ENCODE measurements at places on chromosomes 1 and 21.

GRCh38 chr1:117719004-117719403 lies 113.2 kb downstream of the TENT5C start:
- DNase-seq: no peak

- DNase-seq: no peak
Observed at GRCh38 chr1:101158424-101158823, 78.4 kb upstream of the S1PR1 start.

DNA sequence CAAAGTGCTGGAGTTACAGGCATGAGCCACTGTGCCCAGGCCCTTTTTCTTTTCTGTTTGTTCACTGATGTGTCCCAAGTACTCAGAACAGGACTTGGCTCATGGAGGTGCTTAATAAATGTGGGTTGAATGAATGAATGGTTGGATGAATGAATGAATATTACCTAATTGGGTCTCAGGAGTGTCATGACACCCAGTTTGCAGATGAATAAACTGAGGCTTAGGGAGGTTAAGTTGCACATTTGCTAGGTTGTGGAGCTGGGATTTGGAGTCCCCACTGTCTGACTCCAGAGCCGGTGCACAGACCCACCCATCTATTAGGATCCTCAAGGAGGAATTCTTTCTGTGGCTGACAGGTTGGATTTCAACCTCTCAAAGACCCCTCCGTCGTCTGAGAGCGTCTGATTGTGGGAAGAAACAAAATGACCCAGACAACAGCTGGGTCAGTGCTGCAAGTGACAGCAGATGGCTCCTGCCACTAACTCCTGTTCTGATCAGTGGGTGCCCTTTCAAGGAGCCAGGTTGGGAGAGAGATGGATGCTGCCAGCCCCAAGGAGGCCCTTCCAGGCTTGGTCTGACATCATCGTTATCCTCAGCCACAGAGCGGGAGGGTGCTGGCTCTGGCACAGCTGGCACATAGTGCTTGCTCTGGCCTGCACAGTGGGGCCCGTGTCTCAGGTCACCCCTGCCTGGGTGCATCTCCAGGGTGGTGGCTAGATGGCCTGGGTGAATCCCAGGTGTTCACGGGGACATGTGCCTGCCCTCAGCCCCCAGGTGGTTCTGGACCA lies 24.2 kb downstream of the ARHGEF10L start:
- DNase-seq: no peak

DNA sequence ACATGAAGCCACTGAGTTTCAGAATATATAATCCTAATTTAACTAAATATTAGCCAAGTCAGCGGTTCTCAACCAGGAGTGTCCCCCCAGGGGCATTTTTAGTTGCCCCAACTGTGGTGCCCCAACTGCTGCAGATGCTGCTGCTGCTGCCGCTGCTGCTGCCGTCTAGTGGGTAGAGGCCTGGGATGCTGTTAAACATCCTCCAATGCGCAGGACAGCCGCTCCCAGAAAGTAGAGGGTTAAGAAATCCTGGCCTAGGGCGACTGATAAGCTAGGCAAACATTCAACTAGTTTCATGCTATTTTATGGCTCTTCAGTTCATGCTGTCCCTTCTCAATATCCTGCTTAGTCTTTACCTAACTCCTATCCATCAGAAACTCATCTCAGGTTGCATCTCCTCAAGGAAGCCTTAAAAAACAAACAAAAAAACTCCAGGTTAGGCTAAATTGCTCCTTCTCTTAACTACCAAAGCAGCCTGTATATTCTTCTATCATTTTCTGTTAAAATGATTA lies 9.9 kb upstream of the DCAF6 start:
- no peak for DNase-seq

DNA sequence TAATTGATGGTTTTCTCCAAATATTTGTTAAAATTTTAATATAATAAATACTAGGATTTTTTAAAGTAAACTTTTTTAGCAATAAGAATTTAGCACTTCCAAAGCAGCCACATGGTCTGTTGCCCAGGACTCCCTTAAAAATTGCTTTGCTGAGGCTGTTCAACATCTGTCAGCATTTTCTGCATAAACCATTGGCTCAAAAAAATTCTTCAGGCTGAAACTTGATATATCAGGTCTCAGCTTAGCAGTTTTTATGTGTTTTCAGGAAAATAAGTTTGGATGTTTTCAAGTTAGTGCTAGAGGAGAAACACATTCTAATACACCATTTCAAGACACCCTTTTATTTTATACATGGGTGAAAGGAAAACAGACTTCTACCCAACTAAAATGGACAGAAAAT lies 69.1 kb upstream of the C1orf105 start:
- DNase-seq: no peak

DNA sequence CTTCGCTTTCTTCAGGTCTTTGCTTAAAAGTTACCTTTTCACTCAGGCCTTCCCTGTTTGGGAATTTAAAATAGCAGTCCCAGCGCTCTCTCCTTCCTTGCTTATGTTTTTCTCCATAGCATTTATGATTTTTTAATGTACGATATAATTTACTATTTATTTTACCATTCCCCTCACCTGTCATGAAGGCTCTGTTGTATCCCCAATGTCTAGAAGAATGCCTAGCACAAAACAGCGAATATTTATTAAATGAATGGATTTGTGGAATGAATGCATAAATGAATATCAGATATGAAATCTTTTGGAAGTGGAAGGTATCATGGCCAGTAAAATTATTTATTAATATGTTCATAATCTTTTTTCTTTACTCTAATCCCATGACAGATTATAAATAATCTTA lies 402 bp upstream of the OSBPL9 start:
- no peak for DNase-seq

GRCh38 chr1:115295904-115296696 lies 41.9 kb downstream of the NGF start:
- DNase-seq: no peak

GRCh38 chr1:28037946-28038345 lies 50.5 kb downstream of the EYA3 start:
- DNase-seq: no peak

DNA sequence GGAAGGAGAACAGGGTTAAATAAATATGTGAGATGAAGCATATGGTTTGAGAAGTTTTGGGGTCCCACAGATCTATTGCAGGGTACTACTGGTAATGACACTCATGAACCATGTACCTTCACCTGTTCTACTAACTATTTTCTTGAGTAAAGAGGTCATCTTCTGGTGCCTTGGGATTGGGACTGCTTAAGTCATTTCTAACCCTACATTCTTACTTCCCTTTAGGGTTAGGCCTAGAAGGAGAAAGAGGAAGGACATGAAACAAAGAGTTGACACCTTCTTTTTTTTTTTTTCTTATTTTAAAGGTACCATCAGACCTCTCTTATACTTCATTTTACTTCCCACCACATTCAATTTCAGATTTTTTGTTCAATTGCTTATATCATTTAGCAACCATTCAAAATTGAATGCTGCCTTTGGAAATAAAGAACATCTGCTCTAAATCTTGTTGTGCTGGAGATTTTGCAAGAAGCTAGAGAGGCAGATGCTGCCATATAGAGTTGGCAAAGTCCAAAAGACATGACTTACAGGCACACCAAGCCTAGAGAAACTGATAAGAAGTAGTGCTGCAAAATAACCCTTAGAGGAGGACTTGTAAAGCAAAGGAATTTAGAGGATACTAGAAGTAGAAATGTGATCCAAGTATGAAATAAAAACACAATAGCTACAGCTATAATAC lies 374.4 kb upstream of the ST6GALNAC5 start:
- DNase-seq: no peak

DNA sequence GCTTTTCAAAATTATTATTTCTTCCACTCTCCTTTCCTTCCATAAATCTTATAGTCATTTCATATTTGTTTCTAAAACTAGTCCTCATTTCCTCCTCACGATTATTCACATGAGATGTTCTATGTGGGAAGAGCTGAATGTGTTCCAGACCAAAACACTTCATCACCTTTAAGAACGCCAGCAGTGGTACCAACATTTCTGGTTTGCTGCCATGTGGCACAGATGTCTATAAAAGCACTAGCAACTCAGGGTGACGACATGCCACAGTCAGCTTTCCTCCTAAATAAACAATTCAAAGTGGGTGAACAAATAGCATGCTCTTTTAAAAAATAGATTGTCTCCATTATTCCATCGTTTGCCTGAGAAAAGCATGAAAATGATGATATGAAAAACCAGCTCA lies 1217.8 kb upstream of the ADGRL2 start:
- DNase-seq: no peak

- no peak for DNase-seq
Observed at GRCh38 chr1:198174297-198174696, 17.5 kb downstream of the NEK7 start.

DNA sequence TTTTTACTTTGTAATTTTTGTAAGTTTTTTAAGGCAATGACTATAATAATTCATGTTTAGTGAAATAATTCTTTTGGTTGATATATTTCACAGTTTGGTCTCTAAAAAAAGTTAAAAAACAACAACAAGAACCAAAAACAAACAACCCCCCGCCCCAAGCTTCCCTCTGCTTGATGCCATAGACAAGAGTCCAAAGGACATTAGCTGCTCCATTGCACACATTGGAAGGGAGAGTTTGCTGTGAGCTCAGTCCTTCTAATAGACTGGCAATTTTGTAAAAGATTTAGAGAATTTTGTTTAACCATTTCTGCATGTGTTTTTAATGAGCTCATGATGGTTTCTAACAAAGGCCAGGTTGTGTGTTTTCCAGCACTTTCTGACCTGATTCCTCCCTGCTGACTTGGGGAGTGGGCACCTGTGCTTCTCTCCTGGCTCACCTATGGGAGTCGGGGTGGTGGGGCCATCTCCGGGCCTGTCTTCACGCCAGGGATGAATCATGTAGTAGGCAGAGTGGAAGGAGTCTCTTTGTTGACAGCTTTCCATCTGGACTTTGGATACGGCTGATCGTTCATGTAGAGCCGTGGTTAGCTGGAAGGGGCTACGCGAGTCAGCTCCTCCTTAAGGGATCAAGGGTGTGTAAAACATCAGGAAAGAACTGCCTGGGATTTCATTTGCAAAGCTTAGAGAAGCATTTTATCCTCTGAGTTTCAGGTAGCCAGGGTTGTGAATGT lies 14.1 kb downstream of the ZBTB18 start:
- DNase-seq: no peak

DNA sequence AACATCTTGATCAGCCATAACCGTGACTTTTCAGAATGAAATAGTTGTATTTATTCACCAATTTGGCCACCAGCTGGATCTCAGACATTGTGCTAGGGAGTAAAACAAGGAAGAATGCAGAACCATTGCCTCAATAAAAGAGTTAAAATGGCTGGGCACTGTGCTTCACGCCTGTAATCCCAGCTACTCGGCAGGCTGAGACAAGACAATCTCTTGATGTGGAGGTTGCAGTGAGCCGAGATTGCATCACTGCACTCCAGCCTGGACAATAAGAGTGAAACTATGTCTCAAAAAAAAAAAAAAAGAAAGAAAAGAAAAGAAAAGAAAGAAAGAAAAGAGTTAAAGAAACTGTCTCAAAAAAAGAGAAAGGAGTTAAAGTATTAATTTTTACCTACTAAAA lies 199.5 kb downstream of the TPR start:
- DNase-seq: no peak

DNA sequence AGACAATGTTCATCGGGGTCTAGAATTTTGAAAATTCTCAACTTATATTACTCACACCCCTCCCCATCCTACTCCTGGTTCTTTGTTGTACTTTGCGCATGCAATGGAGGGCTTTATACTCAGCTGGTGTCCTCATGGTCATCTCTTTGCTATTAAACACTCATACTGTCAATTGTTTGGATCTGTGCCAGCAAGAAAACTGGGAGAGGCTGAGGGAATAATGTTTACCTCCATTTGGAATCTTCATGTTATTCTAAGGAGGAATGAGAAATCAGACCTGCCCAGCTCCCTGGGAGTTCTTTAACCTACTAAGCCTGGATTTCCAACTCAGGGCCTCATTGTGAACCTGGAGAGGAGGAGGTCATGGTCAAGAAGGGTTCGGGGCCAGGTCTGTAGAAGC lies 143.9 kb upstream of the DNAH14 start:
- DNase-seq: no peak

DNA sequence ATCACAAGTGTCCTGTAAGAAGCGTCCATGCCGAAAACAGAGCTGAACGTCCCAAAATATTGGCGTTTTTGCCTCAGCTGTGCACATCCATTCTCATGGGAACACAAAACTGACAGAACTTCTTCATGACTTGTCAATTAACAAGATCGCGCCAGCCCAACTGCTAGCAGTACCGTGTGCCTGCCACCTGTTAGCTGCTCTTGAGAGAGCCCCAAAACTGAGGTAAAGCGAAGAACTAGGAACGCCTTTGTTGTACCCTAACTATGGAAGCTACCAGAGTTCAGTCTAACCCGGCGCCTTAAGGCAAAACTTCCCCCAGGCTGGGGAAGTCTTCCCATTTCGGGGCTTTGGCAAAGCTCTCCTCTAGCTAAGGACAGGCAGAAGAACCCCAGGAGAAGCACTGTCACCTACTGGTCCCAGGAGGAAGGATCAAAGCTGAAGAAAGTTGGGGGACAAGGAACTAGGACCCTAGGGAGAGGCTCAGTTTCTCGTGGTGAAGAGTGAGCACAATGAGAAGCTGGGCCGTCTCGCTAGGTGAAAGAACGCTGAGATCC lies 719 bp downstream of the EYA3 start:
- DNase-seq: no peak

DNA sequence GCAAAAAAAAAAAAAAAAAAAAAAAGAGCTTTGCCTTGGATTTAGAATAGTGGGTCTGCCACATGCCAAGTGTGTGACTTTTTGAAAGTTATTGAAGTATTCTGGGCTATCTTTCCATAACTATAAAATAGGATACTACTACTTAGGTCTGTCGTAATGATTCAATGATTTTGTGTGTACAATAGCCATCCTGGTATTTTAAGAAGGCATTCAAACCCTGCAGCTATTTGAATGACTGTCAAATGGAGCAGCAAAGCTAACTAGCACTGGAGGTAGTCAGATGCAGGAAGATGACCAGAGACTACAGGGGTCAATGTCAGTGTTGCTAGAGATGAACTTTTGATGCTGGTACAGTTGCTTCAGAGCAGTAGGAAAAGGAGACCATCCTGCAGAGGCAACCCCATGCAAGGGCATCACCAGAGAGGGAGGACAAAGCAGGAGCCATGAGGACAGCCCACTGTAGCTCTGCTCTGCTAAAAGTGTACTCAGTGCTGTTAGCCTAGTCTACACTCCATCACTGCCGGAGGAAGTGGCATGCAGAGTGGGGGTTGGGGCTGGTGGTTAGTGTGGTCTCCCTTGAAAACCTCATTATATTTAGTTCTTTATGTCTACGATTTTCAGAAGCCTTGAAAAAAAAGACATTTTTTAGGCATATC lies 29.0 kb downstream of the DUSP10 start:
- DNase-seq: no peak

Measured in upper lobe of right lung (tissue), 1 donor.